CD4-positive, alpha-beta T cell treated with Interleukin-15 for 4 hours (primary cell): ENCODE measurements at places on chromosomes 7 and 10.

GRCh38 chr7:37493123-37493522 is 44.5 kb upstream of the ELMO1 start:
- no peak for DNase-seq

DNA sequence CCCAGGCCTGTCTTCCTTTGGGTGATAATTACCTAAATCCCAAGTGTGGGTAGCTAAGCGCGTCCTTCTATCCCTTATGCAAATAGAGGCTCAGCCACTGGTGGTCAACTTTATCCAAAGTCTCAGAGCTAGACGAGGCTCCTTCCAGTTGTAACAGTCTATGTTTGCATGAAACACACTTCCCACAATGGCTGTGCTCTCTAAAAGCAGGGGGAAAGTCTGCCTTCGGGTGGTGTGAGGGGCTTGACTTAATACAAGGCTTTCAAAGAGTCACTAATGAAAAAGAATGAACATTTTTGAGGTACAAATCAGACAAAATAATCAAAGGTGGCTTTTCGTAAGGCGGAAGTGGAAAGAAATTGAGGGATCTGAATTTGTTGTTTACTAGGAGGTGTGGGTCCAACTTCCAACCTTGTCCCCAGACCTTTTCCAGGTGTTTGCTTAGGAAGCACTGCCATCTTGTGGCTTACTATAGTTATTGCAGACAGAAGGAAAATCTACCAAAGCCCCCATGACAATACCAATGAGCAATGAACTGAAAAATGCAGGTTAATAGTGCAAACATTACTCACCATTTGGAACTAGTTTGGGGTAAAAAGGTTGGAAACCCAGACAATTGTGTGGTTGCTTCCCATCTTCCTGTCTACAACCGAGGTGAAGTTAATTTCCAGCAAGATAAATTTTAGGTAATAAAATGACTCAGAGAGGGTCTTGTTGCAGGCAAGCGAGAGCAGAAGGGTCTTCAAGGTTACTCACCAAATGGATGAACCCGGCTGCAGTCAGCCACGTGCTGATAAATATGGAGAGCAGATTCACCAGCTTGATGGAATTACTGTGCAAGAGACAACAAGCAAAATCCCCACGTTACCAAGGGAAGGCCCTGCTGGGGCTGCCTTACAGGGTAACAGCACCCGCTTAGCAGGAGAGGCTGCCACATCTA is 525.7 kb downstream of the KCNMA1 start:
- DNase-seq = peak; percentile 27

GRCh38 chr10:72351479-72351878 is 3.2 kb downstream of the DNAJB12 start:
- no peak for DNase-seq

DNA sequence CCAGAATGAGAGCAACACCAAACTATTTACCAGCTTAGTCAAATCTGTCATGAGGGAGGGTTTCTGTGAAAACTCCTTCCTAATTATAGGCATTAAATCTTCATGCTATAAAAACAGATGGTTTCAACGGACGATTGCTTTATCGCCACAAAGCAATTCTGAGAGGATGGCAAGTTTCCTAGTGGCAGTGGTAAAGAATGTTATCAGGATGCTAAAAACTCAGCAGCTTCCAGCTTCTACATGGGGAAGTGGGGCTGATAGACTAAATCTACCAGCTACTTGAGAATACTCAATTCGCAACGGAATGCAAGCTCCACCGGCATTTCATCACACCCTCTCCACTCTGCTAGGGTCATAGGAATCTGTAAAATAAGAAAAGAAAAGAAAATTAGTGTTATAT is 41.8 kb downstream of the JCAD start:
- no peak for DNase-seq

GRCh38 chr7:30824821-30825720 is 53.9 kb downstream of the MINDY4 start:
- DNase-seq = no peak

GRCh38 chr7:1669954-1670893 is at the start of gene ELFN1:
Gene ELFN1, plus strand, starts transcription at chr7:1670277. Its CDS starts 74,320 bp downstream, at chr7:1744597.
- no peak for DNase-seq

DNA sequence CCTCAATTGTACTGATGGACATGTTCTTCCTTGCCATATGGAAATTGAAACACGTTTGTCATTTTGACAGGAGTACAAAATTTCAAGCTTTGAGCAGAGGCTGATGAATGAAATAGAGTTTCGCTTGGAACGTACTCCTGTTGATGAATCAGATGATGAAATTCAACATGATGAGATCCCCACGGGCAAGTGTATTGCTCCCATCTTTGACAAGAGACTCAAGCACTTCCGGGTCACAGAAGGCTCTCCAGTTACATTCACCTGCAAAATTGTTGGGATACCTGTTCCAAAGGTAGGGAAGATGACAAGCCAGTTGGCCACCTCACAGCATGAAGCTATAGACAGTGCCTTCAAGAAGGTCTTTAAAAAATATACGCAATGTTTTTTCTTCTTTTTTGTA is 43.1 kb downstream of the ATOH7 start:
- DNase-seq = no peak

DNA sequence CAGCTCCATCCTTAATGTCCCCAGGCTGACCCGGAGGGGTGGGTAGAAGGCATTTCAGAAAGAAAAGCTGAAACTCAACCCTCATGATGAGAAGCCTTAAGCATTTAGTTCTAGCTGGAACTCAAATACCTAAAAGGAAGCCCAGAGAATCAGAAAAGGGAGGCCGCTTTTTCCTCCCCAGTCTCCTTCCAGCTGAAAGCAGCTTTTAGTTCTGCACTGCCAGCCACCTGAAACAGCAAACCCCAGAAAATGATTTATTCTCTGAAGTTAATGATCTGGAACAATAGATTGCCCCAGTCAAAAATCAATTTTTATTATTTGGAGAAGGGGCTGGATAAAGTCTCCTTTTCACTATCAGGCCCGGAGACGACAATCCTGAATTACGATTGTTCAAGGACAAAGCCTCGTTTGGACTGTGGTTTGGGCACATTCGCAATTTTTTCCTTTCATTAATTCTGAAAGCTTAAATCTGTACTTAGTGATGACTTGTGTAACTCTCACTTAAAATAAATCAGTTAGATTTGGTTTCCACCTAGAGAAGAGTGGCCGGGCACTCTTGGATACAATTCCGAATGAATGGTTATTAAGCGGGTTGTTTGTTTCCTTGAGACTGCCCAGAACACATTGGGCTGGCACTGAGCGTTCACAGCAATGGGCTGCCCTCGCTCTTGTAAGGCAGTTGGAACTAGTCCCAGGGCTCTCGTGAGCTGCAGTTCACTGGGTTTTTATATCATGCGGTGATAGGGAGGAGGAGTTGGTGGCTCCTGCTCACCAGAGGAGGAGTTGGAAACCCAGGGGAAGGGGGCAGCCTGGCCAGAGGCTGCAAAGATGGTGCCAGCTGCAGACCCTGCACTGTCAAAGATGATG is 262.2 kb downstream of the CCSER2 start:
- no peak for DNase-seq

- DNase-seq = no peak
Measured at GRCh38 chr10:116099023-116099420, 174.0 kb downstream of the GFRA1 start.

- no peak for DNase-seq
Measured at GRCh38 chr7:106775552-106775936, 89.5 kb upstream of the PIK3CG start.

- no peak for DNase-seq
Measured at GRCh38 chr7:86814661-86815379, 171.1 kb downstream of the GRM3 start.

DNA sequence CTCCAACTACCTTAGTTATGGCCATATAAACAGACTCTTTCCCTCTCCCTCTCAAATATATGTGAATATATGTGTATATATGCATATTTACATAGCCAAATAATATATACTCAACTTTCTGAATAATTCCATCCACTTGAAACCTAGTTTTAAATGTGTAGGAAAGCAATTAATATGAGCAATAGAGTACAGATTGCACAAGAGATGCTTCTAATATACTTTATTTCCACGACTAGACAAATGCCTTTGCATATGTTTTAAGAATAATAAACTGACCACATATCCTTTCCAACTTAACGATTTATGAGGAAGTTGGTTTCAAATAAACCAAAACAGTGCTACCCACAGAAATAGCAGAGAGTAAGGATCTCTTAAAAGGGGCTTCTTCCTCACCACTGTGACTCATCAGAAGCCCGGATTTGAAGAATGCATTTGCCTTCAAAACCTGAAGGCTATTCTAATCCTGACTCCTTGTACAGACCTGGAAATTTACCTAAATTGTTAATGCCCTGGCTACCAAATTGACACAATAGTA is 266.3 kb downstream of the AHR start:
- DNase-seq = no peak

- no peak for DNase-seq
Measured at GRCh38 chr7:26688936-26689506, 175.4 kb downstream of the SKAP2 start.

- no peak for DNase-seq
Measured at GRCh38 chr7:38280000-38280399, 6.6 kb upstream of the TARP start.

DNA sequence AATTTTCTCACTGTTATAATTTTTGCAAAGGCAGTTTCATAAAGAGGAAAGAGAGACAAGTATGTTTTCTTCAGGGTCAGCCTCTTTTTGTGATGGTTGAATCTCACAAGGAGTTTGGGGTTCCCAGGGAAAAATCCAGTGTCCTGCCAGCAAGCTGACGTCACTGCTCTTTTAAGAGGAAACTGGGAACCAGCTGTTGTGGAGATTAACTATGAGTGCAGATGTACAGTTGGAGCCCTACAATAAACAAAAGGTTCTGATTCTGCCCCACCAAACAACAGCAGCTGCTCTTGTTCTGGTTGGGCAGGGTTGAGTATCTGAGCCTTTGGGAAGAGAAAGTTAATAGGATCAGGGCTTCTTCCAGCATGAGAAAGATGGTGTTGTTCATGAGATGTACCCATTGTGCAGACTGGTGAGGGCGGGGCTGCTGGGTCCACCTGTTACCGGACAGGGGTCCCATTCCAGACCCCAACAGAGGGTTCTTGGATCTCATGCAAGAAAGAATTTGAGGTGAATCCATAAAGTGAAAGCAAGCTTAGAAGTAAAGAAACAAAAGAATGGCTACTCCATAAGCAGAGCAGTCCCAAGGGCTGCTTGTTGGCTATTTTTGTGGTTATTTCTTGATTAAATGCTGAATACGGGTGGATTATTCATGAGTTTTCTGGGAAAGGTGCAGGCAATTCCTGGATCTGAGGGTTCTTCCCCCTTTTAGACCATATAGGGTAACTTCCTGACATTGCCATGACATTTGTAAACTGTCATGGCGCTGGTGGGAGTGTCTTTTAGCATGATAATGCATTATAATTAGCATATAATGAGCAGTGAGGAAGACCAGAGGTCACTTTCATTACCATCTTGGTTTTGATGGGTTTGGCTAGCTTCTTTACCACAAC is 12.5 kb downstream of the PRF1 start:
- DNase-seq = no peak

DNA sequence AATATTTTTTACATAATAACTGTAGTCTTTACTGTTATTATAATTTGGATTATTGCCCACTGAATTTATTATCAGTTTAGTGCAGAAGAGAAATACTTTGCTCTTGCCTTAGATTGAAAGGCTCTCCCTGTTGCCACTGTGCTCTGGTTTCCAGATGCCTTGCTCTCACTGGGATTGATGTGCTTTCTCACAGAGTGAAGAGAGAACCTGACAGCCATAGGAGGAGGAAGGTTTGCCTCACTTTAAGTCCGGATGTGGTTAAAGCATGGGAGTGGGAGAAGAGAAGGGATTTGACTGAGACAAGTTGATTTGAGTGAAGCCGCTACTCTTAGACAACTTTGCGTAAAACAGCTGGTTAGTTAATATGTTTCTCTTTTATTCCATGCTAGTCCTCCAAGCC is 68.2 kb upstream of the RPA3 start:
- no peak for DNase-seq

DNA sequence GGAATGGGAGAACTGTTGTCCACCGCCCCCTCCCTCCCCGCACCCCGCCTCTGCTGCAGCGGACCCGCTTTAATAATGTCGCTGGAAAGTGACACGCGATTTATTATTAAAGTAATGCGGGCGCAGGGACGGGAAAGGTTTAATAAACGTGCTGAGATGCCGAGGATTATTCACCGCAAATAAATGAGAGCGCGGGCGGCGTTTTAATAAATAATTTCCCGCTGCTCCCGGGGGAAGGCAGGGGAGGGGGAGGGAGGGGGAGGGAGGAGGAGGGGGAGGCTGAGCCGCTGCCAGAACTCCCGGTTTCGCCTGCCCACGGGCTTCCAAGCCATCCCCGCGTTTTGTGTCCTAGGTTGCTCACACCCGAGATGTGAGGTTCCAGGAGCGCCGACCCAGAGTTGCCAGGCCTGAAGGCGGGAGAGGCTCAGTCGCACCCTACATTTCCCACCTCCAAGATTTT is 5.1 kb downstream of the KAZALD1 start:
- no peak for DNase-seq

- DNase-seq = no peak
Measured at GRCh38 chr7:113197274-113197673, 78.9 kb upstream of the SMIM30 start.

DNA sequence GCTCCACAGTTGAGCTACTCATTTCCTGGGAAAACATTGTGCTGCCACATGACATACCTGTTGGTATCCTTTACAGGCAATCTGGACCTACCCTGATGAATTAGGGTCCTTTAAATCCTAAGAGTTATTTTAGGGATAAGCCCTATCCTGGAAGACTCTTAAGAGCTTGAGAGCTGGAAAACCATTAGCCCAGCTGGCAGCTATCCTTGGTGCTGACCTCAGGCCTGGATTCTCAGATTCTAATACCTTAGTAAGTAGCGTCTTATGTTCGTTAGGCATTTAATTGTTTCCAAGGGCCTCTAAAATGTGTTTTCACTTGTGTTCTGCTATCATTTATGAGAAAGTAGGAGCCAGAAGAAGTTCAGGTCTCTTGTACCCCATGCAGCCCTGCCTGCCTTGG is 93.0 kb upstream of the SORCS3 start:
- no peak for DNase-seq

GRCh38 chr10:52639652-52640051 is 132.9 kb downstream of the MBL2 start:
- no peak for DNase-seq

DNA sequence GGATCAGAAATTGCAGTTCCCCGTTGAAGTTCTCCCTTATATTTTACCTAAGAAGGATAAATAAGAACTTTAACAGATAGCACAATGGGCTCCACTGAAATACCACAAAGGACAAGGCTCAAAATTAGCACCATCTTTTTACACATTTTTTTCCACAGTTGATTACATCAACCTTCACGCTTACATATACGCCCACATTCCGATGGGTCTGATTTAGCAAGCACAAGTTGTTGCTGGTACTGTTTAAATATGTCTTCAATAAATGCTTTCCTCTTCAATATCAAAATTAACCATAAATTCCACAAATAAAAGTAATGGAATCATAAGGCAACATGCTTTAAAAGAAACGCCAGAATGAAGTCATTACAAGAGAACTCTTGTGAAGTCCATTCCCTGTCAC is 79.5 kb downstream of the NEBL start:
- DNase-seq = no peak
